ENCODE measurements at places on chromosomes 16 and 17.

DNA sequence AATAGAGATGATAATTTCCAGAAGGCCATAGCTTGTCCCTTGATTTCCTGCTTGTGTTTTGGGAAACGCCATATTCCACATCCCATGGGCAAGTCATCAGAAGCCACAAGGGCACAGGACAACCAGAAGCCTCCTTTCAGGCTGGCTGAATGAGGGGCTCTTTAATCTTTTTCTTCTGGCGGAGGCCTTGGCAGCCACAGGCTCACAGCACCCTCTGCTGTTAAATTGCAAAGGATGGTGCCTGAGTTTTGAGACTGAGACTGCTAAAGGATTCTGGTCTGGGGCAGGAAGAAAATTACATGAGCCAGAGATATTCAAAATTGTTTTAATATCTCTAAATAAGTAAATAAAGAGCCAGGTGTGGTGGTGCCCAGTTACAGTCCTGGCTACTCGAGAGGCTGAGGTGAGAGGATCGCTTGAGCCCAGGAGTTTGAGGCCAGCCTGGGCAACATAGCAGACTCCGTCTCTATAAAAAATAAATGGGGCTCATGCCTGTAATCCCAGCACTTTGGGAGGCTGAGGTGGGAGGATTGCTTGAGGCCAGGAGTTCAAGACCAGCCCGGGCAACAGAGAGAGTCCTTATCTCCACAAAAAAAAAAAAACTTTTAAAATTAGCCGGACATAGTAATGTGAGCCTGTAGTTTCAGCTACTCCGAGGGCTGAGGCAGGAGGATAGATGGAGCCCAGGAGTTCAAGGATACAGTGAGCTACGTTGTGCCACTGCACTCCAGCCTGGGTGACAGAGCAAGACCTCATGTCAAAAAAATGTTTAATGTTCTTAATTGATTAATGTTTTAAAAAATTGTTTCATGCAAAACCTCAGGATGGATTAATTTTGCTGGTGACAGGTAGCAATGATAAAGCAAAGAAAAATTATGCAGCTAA lies 26.3 kb downstream of the AARSD1 start:
- peak; percentile 3 for DNase-seq

GRCh38 chr16:733382-734207 lies 6.7 kb downstream of the HAGHL start:
- DNase-seq = peak; percentile 48

DNA sequence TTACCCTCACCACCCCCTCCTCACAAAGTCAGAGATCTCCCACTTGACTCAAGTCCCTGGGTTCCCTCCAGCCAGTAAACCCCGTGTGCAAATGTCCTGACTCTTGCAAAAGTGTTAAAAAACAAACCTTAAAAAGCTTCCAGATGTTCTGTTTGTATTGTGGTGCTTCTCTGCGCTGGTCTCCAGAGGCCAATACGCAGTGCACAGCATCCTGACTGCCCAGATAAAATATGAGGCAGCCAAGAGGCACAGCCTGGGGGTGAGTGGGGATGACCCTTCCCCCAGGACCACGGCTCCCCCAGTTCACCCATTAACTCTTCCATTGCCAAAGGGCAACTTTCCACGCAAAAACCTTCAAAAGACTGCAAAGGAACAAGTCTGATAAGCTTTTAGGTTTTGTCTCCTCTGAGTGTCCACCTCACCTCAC lies 291.8 kb downstream of the SOX9 start:
- DNase-seq = no peak

- DNase-seq = no peak
Measured at GRCh38 chr17:72790190-72790589, 302.3 kb downstream of the SLC39A11 start.

GRCh38 chr16:28324235-28324886 lies 32.0 kb downstream of the SBK1 start:
- DNase-seq = no peak

DNA sequence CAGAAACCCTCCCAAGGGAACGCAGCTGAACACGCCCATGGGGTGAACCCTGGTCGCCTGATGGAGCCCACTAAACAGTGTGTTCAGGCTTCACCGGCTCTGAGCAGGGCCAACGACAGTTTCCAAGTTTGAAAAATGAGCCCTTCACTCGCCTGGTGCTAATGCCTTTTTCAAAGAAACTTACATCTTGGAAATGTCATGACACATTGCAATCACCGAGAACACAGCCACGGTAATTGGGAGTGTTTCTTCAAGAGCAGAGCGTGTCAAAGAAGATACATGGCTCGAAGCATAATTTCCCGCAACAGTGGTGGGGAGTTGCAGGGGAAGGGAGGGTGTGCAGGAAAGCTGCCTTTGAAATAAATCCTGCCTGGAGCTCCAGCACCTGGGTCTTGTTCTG lies 463.2 kb downstream of the TMEM114 start:
- DNase-seq = no peak

GRCh38 chr16:13994239-13995106 lies 74.5 kb downstream of the ERCC4 start:
- DNase-seq = no peak

GRCh38 chr17:2282297-2282873 lies 21.2 kb downstream of the SMG6 start:
- no peak for DNase-seq

- no peak for DNase-seq
Measured at GRCh38 chr16:50664270-50664669, 16.8 kb downstream of the SNX20 start.

DNA sequence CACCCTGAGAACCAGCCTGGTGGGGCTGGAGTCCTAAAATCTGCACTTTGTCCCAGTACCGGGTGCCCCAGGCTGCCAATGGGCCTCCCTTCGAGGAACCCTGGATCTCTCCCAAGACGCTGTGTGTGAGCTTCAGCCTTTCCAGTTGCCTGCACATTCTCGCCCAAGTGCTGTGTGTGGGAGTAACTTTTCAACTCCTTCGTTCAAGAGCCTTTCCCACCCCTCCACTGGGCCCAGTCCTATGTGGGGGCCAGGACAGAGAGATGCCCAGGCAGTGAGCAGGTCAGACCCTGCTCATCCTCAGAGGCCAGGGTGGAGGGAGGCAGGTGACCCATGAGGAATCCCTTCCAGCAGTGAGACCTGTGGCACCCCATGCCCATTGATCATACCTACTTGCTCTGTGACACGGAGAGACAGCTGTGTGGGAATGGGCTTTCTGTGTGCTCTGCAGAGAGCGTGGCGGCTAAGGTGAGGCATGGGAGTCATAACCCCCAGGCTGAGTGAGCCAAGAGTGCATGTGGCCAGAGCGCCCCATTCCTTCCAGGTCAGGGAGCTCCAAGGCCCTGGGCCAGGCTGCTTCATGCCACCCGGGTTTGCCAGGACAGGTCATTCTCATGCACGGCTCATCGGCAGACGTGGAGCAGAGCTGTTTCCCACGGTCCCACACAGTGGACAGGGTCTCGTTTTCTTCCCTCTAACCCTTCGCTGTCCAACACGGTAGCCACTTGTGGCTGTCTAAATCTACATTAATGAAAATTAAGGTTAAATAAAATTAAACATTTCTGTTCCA lies 154.4 kb downstream of the CLEC16A start:
- DNase-seq = no peak

DNA sequence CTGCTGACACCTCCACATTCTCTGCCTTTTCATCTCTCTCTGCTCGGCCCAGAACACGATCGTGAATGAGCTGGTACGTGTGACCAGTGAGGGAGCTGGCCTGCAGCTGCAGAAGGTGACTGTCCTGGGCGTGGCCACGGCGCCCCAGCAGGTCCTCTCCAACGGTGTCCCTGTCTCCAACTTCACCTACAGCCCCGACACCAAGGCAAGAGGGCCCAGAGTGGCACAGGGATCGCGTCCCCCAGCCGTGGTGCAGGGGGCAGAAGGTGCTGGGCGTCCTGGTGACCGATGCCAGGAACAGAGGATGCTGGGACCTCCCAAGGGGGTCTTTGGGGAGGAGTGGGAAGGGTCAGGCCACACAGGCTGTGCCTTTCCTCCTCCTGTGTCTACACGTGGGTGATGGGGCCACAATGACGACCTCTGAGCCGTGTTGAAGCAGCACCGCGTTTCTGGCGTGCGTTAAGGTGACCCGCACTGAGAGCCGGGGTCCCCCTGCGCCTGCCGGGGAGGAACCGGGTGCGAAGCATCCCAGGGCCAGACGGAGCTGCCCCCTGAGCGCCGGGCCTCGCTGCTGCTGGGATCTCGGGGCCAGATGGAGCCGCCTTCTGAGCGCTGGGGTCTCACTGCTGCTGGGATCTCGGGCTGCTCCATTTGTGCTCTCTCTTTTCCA lies 17.4 kb downstream of the GAA start:
- no peak for DNase-seq

DNA sequence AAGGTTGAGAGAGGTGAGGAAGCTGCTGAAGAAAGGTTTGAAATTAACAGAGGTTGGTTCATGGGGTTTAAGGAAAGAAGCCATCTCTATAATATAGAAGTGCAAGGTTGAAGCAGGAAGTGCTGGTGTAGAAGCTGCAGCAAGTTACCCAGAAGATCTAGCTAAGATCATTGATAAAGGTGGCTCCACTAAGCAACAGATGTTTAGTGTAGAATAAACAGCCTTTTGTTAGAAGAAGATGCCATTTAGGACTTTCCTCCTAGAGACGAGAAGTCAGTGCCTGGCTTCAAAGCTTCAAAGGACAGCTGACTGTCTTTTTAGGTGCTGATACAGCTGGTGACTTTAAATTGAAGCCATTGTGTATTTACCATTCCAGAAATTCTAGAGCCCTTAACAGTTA lies 29.3 kb downstream of the GOSR1 start:
- no peak for DNase-seq

- DNase-seq = no peak
Measured at GRCh38 chr17:80445007-80445725, 30.2 kb downstream of the ENDOV start.

Measured in stimulated activated CD4-positive, alpha-beta T cell treated with anti-CD3 and anti-CD28 coated beads, Interleukin-4, amount 100 ng/mL, for 4 hours (primary cell).